ENCODE measurements at places on chromosomes 4 and X.

DNA sequence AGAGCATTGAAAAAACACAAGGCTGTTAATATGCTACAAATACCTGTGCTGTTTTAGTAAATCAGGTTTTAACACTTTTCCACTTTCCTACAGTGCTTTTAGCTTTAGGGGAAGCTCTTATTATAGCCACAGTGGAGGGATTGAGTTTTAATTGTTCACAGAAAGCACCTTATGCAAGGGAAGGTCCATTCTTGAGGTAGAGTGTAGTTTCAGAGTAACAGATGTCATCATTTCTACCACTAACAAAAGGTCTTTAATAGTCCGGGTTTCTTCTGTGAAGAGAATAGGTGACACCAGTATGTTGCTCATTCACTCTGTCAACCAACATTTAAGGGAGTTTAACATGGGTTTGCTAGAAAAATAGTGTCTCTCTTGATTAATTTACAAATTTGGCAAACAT is 104.4 kb downstream of the STIM2 start:
- no peak for DNase-seq

DNA sequence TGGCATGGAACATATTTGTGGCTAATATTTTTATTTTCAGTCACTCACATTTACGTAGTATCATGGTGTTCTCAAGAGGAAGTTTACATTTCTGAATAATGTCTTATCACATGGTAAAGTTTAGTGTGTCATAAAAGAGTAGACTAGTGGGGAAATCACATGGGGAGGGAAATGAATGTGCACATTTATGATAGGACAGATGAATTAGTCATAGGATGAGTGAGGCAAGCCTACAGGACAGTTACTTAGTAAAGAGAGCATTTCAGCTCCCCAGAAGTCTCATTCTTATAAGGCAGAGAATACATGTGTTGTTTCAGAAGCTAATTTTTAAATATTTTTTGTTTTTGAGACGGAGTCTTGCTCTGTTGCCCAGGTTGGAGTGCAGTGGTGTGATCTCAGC is 6.2 kb downstream of the GK start:
- peak; percentile 82 for DNase-seq

DNA sequence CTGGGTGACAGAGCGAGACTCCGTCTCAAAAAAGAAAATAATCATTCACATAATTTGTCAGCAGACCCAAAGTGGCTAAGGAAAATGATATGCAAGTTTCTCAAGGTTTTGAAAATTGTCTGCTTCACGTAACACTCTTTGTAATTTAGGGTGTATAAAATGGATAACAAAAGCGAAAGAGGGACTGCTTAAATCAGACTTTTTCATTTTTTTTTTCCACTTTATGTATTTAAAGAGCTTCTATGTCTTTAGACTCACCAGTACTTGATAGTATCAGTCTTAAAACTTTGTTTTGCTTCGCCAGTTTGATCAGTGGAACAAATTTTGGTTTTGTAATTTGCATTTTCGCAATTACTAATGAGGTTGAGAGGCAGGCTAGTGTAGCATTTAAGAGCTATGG is 34.6 kb downstream of the USP9X start:
- DNase-seq: no peak

DNA sequence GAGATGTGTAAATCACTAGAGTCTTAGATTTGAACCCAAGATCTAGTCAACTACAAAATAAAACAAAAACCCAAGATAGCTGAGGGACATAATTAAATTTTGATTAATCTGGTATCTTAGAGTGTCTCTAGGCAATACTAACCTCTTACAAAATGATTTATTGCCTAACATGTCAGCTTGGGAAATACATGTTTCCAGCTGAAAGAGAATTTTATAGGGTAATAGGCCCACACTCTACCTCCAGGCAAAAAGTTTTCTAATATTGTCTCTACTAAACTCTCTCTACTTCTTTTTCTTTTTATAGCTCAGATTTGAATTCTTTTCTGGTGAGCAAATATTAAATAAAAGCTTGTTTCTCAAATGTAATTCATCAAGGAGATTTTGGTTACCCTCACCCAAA is 263.2 kb downstream of the IL15 start:
- DNase-seq: peak; percentile 9

GRCh38 chr4:158826057-158826456 is 57.2 kb downstream of the FNIP2 start:
- no peak for DNase-seq

DNA sequence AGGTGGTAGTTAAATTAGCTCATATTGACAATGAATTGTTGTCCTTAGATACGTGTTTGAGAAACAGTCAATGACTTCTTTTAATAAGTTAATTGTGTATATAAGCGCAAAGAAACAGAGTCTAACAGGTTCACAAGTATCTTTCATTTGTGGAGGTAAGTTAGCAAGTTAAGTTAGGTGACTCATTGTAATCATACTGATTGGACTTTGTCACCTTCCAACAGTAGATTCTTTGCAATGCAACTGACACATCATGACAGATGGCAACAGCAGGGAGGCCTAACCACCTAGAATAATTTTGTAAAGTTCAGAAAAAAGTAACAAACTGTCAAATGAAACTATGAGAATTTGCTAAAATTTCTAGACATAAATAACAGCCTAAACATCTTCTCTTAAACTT is 207.6 kb upstream of the PITX2 start:
- no peak for DNase-seq

DNA sequence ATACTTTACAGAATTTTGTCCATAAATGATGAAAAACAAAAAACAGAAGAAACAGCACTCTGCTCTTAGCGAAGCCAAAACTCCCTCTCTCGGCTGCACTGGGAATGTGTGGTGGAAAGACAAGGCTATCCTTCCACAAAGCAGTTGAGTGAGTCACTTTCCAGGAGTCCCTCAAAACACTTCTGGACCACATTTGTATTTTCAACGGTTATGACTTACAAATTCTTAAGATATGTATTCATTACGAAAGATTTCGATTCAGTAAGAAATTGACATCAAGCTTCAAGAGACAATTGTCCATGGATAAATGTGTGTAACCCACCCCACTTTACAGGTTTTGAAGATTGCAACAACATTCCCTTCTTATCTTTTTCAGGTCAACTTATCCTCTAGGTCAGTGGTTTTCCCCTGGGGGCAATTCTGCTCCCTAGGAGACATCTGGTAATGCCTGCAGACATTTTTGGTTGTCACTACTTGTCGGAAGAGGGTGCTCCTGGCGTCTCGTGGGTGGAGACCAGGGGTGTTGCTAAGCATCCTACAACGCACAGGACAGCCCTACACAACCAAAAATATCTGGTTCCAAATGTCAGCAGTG is 66.7 kb upstream of the MTNR1A start:
- DNase-seq: peak; percentile 88

DNA sequence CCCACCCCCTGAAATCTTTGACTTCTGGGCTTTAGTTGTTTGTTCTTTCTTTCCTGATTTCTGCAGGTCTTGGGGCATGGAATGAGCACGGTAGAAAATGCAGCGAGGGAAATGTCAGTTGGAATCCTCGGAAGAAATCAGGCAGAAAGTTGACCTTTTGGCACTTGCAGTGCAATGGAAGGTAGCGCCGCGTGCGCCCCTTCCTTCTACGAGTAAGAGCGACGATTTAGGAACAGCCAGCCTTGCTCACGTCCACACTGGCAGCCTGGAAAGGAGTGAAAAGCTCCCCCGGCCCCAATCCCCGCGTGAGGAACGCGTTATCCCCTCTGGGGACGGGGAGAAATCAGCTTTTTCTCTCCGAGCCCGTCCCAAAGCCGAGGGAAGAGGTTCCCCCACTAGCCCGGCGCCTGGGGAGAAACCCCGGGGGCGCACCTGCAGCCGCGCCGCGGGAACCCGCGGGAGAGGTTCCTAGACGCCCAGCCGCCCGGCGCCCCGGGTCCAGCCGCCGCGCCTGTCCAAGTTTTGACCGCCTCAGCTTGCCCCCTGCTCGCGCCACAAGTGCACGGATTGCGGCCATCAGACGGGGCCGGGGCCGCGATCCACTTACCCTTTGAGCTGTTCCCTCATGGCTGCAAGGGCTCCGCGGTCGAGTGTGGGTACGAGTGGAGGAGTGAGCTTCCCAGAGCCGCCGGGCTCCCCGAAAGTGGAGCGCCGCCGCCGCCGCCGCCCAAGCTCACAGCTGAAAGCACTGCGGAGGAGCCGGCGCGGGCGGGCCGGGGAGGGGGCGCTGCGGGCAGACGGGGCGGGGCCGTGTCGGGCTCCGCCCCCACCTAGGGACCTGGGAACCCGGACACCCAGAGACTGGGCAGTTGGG is 194.6 kb upstream of the FTHL17 start:
- DNase-seq: no peak

DNA sequence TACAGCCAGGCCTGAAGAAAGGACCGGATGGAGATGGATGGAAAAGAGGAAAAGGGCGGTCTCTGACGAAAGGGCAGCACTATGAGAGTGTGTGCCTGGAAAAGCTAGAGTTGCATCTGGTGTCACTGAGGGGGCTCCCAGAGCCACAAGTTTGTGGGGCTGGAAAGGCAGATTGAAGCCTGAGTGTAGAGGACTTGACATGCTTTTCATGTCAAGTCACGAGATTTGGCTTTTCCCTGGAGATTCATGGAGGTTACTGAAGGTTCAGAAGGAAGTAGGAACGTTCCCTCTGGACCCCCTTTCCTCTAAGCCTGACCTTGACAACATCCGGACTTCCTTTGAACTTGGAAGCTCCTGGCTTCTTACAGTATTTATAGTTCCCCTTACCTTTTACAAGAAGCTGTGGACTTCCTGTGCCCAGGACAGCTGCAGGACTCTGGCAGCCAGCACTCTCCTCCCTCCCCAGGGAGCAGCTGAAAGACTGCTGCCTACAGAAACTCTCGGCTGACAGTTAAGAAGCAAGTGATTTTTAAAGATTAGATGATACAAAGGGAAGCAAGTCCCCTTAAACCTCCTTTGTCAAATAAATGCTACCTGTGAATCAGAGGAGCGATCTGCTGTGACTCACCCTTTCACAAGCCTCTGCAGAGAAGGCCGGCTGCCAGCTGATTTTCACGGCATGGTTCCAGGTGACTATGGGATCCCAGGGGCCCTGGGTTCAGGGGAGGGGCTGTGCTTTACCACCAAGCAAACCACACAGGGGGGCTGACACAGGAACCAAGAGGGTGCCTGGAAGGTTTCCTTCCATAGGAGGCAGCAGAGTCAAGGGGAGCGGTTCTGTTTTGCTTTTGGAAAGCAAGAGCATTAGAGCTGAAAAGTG is 72.9 kb upstream of the STIM2 start:
- DNase-seq: peak; percentile 80

DNA sequence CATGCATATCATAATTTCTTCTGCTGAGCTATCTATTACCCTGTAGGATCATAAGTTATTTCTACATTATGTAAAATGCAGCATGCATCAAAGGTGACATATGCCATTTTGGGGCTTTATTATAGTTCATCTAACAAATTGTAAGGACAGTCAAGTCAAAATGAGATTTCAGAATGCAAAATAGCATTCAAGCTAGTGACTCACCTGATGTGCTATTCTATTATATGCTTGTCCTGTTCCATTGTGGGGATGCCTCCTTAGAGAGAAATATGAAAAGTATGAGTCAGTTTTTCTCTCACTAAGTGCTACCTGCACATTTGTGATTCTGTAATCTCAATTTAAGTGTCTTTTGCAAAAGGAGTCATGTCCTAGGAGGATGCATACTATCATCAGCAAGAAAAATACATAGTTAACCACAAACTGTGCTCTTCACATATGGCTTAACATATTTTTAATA is 647.0 kb upstream of the PCDH10 start:
- DNase-seq: no peak

DNA sequence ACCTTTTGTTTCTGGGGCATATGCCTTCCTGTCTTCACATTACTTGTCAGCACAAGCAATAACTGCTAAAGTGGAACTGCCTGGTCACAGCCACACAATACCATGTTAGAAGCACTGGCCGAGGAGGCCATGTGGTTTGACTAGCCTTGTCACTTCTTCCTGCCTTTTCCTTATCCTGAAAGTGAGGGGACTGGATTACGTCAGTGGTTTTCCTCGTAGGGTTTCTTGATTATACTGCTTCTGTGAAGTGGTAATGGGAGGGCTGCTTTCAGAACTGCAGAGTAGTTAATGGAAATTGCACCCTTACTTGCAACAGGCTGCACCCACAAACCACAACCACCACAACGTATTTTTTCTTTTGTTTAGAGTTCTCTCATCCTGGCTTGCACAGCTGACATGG is 26.6 kb downstream of the ZRSR2 start:
- no peak for DNase-seq

DNA sequence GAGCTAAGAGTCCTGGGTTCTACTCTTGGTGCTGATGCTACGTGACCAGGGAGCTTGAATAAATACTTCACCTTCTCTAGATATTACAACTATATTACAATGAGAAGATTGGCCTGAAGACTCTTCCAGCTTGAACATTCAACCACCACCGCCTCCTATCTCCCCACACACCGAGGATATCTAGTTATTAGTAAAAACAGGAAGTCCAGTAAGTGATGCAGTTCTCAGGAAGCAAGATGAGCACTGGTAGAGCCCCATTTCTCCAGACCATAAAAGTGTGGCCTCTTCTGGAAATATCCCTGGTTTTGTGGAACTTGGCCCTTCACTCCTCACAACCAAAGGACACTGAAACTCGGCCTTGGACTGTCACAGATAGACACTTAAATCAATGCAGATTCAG is 18.5 kb downstream of the PJA1 start:
- DNase-seq: no peak

- no peak for DNase-seq
These were observed at the start of gene ETNPPL for GRCh38 chr4:108762559-108763225. TSS of gene ETNPPL (minus strand) at chr4:108763053. CDS start at chr4:108762898, 155 bp downstream.

DNA sequence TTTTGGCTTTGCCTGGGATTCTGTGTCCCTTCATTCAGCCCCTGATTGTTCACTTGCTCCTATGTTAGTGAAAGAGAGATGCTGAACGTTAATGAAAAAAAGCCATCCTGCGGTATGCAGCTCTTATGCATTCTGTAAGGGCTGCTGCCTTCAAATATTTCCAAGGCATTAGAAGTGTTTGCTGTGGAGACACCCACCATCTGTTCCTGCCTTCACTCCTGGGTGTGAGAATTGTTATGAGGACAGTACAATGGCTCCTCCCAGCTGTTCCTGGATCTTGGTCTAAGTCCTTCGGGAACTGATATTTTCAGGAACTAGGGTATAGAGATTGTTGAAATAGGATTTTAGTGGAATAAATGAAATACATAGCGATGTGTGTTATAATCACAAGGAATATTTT is 427.1 kb upstream of the FAM47C start:
- DNase-seq: no peak

DNA sequence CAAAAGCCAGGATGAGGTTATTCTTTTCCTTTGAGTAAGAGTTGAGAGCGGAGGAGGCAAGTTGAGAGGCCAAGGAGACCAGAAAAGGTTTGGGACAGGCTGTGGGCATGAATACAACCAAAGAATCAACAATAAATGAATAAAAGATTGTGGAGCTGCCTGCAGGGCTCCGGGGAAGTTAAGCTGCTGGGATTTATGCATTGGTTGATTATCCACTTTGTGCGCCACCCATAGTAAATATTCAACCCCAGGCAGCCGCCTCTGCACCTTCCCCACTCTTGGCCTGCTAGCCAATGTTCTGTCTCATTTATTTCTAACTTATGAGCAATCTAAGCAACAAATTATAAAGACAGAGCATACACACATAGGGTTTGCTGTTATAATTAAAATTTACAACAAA is 28.2 kb upstream of the IGSF1 start:
- no peak for DNase-seq

GRCh38 chr4:6298035-6298434 is 28.4 kb downstream of the WFS1 start:
- DNase-seq: no peak
